ENCODE measurements at places on chromosomes 2 and 18.

- no peak for DNase-seq
- H3K36me3 ChIP-seq, result no peaks in the 10 kb centered on the region
- H3K27me3 ChIP-seq, result no peaks in the 10 kb centered on the region
- H3K27ac ChIP-seq, result no peak overlapping the region
- no peaks in the 10 kb centered on the region for H3K4me1 ChIP-seq
- no peak overlapping the region for H3K4me3 ChIP-seq
Observed at GRCh38 chr18:28657961-28658360, 481.0 kb upstream of the CDH2 start.

- no peak for DNase-seq
- H3K4me3 ChIP-seq, result no peak overlapping the region
- no peak overlapping the region for H3K27ac ChIP-seq
- H3K4me1 ChIP-seq, result no peaks in the 10 kb centered on the region
Observed at GRCh38 chr2:56102098-56102497, 81.7 kb upstream of the CCDC85A start.

DNA sequence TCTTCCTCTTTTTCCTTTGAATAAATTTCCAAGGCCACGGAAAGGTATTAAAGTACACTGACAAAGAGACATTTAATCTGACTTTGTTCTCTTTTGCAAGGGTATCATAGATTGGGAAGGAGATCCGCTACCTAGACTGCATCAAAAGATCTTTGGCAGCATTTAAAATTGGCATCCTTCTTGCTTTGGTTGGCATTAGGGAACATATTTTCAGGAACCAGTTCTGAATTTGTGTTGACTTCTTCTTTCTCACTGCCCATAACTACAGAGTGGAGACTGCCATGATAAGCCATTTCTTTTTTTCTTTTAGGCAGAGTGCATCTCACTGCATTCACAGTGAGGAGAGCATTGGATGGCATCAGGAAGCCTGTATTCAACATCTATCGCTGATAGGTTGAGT lies 83.4 kb downstream of the DOCK10 start:
- no peak for DNase-seq
- H3K36me3 ChIP-seq, result peaks cover 9% of the 10 kb centered on the region
- no peak overlapping the region for H3K4me3 ChIP-seq
- H3K27ac ChIP-seq, result no peak overlapping the region
- no peaks in the 10 kb centered on the region for H3K27me3 ChIP-seq

DNA sequence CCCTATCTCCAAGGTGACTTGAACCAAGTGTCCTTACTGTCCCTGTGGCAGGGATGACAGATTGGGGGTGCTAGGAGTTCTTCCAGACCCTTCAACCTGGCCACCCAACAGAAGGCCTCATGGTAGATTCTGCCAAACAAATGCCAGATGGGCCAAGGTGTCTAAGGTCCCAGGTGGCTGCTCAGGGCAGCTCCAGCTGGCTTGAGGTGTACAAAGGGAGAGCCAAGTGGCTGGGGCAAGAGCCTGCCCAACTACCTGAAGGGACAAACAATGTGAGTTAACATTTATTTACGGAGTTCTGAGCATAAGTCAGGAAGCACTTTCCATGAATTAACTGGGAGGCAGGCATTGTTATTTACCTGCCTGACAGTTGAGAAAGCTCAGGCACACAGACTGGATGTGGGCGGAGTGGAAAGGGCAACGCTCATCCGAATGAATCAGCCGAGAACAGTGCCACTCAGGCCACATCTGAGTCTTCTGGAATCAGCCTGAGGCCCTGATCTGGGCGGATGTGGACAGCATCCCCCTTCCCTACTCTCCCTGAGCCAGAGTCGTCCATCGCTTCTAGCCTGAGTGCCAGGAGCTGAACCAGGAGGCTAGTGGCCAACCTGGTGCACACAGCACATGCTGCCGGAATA lies 4.4 kb upstream of the KCNIP3 start:
- H3K27ac ChIP-seq, result no peak overlapping the region
- no peaks in the 10 kb centered on the region for H3K27me3 ChIP-seq
- H3K4me3 ChIP-seq, result no peak overlapping the region
- no peaks in the 10 kb centered on the region for H3K4me1 ChIP-seq

- H3K4me3 ChIP-seq, result peak overlapping the region; percentile 51
- peaks cover 50% of the 10 kb centered on the region for H3K4me1 ChIP-seq
- H3K36me3 ChIP-seq, result no peaks in the 10 kb centered on the region
- no peak overlapping the region for H3K27ac ChIP-seq
Observed at GRCh38 chr2:174336501-174337336, 2.0 kb downstream of the SP9 start.

DNA sequence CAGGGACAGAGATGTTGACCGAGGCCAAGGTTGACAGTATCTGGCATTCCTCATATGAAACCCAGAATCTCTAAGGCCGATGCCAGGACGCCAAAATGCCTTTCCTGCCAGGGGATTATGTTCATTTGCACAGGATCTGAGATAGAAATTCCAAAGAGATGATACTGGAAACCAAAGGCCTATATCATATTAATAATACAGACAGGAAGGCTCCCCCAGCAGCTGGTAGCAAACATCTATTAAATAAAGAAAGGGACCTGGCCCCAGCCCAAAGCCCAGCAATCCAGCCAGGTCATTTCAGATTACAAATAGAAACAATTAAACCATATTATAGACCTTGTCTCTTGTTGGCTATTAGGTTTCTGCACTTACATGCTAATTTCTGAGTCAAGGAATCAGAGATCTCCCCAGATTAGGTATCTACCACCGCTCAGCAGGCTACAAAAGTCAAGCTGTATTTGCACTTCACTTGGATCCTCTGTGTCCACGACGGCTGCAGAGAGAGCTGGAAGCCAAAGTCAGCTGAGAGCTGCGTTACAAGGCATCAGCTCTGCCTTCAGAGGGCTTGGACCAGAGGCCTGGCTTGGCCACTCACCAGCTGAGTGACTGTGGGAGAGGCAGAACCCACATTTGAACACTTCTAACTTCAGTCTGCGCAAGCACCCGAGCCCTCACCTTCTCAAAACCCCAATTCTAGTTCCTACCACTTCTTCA lies 269.3 kb upstream of the SIX2 start:
- no peak overlapping the region for H3K4me3 ChIP-seq
- H3K27me3 ChIP-seq, result peaks cover 1% of the 10 kb centered on the region
- no peak for DNase-seq
- no peak overlapping the region for H3K27ac ChIP-seq
- no peaks in the 10 kb centered on the region for H3K36me3 ChIP-seq

DNA sequence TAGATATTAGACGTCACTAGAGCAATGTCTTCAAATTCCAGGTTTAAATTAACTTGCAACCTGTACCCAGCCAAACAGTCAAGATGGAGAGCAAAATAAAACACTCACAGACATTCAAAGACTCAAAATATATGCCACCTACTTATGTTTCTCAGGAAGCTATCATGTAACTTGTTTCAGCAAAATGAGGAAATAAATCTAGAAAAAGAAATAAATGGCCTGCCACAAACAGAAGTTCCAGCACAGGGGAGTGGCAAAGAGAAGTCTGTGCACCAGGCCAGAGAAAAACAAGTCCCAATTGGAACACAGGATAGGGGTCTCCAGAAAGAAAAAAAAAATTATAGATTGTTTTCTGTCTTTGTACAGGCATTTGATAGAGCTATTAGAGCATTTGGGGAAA lies 96.7 kb downstream of the LRP2 start:
- H3K27ac ChIP-seq, result no peak overlapping the region
- H3K27me3 ChIP-seq, result peaks cover 2% of the 10 kb centered on the region
- DNase-seq, result no peak
- H3K4me1 ChIP-seq, result no peaks in the 10 kb centered on the region
- H3K4me3 ChIP-seq, result no peak overlapping the region
- H3K36me3 ChIP-seq, result no peaks in the 10 kb centered on the region

GRCh38 chr2:134368009-134368817 lies 114.3 kb downstream of the MGAT5 start:
- H3K4me1 ChIP-seq, result peaks cover 28% of the 10 kb centered on the region
- H3K27me3 ChIP-seq, result no peaks in the 10 kb centered on the region
- peaks cover 19% of the 10 kb centered on the region for H3K36me3 ChIP-seq

DNA sequence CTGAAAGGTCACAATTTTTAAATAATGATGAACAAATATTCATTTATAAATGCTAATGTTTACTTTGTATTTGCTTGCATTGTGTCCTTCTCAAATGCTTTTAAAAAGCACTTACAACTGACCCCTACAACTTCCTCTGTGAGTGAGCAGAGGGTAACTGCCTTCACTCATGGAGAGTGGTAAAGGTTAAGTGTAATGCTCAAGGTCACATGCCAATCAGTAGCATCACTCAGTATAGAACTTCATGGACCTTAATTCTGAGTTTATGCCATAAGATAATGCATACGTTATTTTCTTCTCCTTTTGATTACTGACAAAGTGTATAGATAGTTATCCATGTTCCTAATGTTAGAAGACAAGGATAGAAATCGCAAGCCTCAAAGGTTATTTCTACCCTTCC lies 91.8 kb upstream of the SERTAD2 start:
- no peak overlapping the region for H3K27ac ChIP-seq
- H3K4me1 ChIP-seq, result peaks cover 14% of the 10 kb centered on the region
- H3K27me3 ChIP-seq, result no peaks in the 10 kb centered on the region

DNA sequence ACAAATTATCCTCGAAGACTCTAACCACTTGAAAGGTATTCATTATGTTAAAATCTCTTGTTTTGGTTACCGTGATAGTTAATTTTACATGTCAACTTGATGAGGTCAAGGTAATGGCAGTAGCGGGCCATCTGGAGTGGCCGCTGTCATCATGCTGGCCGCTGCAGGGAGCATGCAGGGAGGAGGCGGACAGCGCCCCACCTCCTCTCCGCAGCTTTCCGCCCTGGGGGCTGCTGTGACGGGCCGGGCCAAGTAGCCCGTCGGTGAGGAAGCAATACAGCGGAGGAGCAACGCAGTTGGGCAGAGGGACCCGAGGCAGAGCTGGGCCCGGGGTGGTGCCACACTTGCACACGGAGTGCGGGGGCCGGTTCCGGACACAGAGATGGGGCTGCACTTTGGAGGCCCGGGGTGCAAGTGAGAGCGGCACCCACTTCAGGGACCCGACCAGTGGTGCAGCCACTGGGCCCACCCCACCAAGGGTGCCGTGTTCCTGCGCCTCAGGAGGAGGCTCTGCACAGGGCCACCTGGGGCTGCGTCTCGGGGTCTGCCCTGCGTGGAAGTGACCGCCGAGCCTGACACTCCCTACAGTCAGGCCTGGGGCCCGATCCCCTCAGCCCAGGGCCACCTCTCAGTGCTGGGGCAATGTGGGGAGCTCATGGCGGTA lies 452.4 kb downstream of the LRATD1 start:
- no peaks in the 10 kb centered on the region for H3K36me3 ChIP-seq
- DNase-seq, result no peak
- H3K27me3 ChIP-seq, result peaks cover 4% of the 10 kb centered on the region
- H3K4me3 ChIP-seq, result no peak overlapping the region
- H3K4me1 ChIP-seq, result no peaks in the 10 kb centered on the region
- H3K27ac ChIP-seq, result no peak overlapping the region

DNA sequence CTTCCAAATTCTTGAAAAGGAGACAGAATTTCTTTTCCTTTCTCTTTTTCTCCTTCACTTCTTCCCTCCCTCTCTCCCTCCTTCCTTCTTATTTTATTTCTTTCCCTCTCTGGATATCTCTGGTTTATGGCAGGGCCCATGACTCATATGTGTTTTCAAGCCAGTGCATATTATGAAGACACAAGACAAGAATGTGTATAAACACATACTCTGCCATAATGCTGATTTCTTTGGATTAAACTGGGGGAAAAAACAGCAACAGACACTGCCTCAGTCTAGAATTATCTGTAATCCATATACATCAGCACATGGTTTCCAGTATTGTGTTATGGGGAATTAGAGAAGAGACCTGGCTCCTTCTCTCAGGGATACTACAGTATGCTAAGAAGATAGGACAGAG lies 82.8 kb upstream of the CPO start:
- H3K4me1 ChIP-seq, result peaks cover 15% of the 10 kb centered on the region
- no peak overlapping the region for H3K4me3 ChIP-seq
- H3K27ac ChIP-seq, result no peak overlapping the region
- DNase-seq, result no peak
- H3K36me3 ChIP-seq, result no peaks in the 10 kb centered on the region

- DNase-seq, result no peak
- H3K4me1 ChIP-seq, result no peaks in the 10 kb centered on the region
- peaks cover 15% of the 10 kb centered on the region for H3K27me3 ChIP-seq
- H3K4me3 ChIP-seq, result no peak overlapping the region
Observed at GRCh38 chr2:121993682-121994081, 238.2 kb downstream of the TSN start.

DNA sequence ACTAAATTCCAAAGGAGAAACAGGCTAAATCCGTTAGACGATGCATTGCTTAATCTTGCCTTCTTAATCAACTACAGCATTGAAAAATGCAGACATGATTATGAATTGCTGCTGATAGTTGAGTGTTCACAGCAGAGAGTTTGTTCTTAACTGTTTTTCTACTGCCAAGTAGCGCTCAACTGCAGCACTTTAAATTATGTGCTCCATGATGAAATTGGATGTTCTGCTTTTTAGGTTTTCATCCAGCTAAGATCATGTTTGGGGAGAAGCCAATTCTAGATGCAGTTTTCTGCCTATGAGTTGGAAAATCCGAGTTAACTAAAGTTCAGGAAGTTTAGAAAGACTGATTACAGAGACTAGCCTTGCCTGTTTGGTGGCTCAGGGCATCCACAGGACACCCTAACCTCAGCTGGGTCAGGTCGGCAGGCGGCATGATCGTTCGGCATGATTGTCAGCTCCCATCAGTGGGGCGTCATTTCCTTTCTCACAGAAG lies 119.4 kb upstream of the PIEZO2 start:
- H3K4me1 ChIP-seq, result no peaks in the 10 kb centered on the region
- no peak for DNase-seq
- H3K4me3 ChIP-seq, result no peak overlapping the region
- no peak overlapping the region for H3K27ac ChIP-seq
- peaks cover 7% of the 10 kb centered on the region for H3K27me3 ChIP-seq

GRCh38 chr18:65990944-65991708 lies 240.3 kb downstream of the CDH7 start:
- H3K27me3 ChIP-seq, result no peaks in the 10 kb centered on the region
- no peak for DNase-seq
- H3K27ac ChIP-seq, result no peak overlapping the region
- H3K36me3 ChIP-seq, result no peaks in the 10 kb centered on the region
- H3K4me3 ChIP-seq, result no peak overlapping the region

DNA sequence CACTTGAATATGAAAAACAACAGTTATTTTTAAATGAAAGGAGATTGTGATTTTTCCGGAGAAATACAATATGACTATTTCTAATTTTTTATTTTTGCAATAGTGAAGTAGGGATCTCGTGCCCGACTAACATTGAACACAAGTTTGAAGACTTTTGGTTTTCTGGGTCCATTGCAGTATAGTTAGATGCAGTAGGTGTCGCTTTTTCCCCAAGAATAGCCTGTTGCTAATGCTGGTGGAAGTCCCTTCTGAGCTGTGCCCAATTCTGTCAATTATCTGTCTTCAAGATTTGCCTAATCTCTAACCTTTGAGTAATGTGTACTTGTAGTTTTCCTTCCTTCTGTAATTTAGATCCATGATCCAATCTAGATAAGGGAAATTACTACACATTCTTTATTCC lies 36.5 kb downstream of the SEMA4F start:
- H3K4me1 ChIP-seq, result no peaks in the 10 kb centered on the region
- peaks cover 2% of the 10 kb centered on the region for H3K27me3 ChIP-seq

Data from activated CD4-positive, alpha-beta memory T cell treated with anti-CD3 and anti-CD28 coated beads for 36 hours (primary cell).